ENCODE measurements at places on chromosomes 7 and 10. TPM values are rescaled to one million over a fixed set of nuclear protein-coding genes. Genes with fewer than 3 reads are reported as not detected.

Gene GPRIN2
- total RNA-seq = not detected

Gene DNA2
- 5.4 TPM for total RNA-seq

Gene NODAL
- total RNA-seq = not detected

Gene KCNMA1
- 77.8 TPM for total RNA-seq

Gene SND1
- 257 TPM for total RNA-seq

Gene NPSR1
- total RNA-seq = not detected

Gene CAMK2B
- not detected for total RNA-seq

Gene STAG3
- total RNA-seq = 0.59 TPM

Gene LEP
- 0.36 TPM for total RNA-seq

Gene EPO
- total RNA-seq = not detected

All from osteoblast (primary cell).